HuH-7 (cell line): ENCODE measurements at places on chromosomes 3 and 15.

DNA sequence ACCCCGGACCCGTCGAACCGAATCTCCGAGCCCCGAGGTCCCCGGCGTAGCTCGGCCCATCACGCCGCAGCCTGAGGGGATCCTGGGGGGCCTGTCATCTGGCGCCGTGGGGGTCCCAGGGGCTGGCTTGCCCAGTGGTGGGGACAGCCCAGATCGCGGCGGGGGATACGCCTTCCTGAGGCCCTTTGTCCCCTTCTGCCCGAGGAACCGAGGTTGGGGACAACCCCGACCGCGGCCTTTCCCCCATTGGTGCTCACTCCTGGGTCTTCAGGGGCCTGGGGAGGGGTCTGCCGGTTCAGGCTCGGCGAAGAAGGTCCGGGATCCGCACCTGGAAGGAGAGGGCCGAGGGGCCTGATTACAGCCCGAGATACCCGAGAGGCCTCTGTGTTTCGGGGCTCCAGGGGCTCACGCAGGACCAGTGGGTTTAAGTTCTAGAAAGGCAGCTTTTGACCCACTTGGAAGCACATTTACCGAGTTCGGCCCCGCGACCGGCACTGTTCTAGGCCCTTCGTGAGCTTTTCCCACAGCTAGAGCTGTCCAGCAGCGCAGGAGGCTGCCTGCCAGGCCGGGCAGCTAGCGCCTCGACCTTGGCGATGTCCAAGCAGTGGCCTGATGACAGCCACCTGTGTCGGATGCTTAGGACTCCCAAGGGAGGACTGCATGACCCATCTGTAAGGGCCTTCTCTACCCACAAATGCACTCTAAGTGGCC lies 504 bp downstream of the ABHD2 start:
- DNase-seq, result no peak

- no peak for DNase-seq
These were observed 32.1 kb upstream of the PCSK6 start for GRCh38 chr15:101521591-101521990.

- no peak for DNase-seq
These were observed 263.2 kb downstream of the NLGN1 start for GRCh38 chr3:173660645-173661299.

DNA sequence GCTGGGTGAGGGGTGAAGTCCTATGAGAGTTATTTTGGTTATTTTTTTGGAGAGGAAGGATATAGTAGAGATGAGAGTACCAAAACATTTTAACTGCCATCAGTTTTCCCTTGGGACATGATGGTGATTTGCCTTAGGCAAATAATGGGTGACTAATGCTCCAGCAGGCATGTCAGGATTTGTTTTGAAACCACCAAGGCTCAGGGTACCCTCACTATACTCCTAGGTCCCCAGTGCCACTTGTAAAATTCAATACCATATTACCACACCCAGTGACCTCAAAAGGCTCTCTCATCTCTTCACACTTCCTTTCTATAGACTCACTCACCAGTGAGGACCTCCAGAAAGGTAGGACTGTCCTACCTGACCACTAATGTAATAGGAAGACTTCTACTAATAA lies 83.6 kb downstream of the WDR72 start:
- no peak for DNase-seq

DNA sequence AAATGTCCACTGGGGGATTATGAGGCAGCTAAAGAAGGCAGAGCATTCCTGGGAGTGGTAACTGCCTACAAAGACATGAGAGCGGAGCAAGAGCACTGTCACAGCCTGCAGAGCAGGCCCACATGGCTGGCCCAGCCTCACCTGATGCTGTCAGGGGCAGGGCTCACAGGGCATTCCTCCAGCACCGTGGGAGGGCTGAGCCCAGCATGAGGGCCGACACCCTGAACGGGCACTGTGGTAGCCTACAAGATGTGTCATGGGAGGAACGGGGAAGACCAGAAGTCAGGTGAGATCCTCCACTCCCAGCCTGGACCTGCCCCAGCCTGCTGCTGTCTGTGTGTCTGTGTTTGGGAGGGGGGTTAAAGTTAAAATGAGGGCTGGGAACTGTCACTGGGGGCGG lies 30.1 kb downstream of the CCDC12 start:
- DNase-seq, result no peak

- DNase-seq, result no peak
These were observed 28.0 kb downstream of the GLDN start for GRCh38 chr15:51369451-51369761.

DNA sequence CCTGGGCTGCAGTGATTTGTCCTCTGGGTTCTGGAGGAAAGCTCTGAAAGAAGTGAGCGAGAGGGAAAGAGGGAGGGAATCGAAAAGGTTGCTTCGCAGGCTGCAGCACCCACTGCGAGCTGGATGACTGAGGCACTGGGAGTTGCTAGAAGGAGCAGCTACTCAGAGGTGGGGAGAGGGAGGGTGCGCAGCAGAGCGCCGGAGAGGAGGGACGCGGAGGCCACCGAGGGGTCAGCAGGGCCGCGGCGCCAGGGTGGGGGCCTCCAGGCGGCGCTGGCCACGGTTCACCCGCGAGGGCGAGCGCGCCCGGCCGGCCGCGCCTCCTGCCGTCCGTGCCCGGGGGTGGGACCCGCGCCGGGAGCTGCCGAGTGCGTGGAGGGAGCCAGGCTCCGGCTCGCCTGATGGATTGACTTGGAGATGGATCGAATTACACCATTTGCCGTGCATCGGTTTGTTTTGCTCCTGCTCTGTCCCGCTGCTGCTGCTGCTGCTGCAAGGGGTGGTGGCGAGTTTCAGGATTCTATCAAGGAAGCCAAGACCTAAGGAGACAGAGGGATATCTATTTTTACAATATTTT lies at the start of gene SEMA6D:
Gene SEMA6D (plus strand): TSS at position 470 of the 577 bp plus-strand sequence. CDS start 42,294 bp downstream, outside the sequence.
- peak; percentile 81 for DNase-seq

DNA sequence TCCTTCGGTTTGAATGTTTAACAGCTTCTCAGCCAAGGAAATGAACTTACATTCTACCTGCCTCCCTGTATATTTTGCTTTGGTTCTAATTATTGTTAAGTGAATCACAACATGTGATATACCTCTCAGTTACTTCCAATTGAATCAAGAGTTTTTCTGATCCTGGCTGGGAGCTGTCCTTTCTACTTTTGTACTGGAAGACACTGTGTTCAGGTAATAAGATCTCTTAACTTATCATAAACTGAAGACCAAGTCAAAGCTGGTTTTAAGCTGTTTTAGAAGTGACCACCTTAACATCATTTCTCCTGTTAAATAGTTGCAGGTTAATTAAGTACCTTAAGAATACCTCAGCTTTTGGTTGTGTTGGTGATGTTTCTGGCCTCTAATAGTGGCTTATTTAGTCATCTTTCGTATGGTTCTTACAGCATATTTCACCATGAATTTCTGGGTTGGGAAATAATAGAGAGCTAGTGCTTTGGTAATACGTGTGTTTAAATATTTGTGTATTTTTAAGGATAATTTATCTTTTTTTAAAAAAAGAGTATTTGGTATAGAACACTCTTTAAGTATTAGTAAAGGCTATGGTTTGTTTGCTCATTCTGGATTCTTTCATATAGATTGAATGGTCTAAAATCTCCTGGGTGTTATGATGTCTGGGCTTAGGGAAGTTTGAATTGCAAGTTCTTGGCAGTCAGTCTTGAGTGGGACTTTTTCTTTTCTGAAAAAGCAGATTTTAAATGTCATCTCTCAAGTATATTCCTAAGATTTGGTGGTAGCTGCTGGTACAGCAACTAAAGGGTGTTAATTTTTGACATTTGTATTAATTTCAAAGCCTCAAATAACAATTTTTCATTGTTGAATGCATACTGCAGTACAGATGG lies 1.6 kb downstream of the RAB8B start:
- DNase-seq, result no peak

DNA sequence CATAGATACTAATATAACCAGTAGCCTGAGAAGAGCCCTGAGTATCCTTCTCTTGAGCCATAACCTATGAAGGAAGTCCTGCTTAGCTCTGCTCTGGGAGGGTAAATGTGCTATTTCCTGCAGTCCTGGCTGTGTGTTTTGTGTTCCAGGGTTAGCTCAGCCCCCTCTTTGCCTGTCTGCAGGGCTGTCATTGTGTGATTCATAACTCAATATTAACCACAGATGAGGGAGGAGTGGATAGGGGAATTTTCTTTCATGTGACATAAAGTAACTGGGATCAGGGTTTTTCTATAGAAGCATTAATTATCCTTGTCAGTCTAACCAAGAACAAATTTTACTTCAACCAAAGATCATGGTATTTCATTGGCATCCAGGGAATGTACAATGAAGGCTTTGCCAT lies 183.3 kb upstream of the ZBTB20 start:
- DNase-seq, result no peak

DNA sequence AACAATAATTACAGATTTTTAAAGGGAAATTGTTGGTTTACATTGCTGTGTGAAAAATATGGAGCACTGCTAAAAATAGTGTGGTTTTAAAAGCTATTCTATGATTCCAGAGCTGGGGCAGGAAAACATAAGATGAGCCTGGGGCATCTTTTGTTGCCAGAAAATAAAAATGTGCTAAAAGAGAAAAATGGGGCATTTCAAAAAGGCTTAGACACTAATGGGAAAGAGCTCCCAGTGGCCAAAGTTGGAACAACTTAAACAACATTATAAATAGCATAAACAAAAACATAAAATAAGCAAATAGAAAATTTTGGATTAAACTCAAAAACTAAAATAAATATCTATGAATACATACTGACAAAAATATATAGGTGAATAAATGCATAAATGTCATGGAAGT lies 478.9 kb downstream of the NLGN1 start:
- no peak for DNase-seq

GRCh38 chr3:126208182-126208581 lies 27.8 kb upstream of the ALDH1L1 start:
- no peak for DNase-seq

GRCh38 chr3:37793889-37794591 lies 67.6 kb upstream of the CTDSPL start:
- DNase-seq, result no peak

- DNase-seq, result no peak
These were observed 132.8 kb downstream of the KCNAB1 start for GRCh38 chr3:156253150-156253549.

GRCh38 chr3:16460273-16460672 lies 53.2 kb downstream of the RFTN1 start:
- DNase-seq, result no peak

DNA sequence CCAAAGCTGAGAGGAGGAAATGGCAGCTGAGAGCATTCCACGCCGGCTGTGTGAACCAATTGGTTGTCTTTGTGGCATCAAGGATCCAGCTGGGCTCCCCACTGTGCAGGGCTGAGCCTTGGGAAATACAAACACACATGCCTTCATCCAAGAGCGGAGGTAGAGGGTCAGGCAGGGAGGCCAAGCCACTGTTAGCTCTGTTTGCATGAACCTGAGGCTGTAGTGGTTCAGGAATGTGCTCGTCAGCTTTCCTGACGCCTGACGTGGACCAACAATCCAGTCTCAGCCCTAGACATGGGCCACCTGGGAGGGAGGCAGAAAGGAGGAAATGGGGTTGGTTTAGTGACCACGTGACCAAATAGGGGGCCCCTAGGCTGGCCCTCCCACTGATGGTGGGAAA lies 276.9 kb downstream of the TLE3 start:
- DNase-seq, result peak; percentile 52

DNA sequence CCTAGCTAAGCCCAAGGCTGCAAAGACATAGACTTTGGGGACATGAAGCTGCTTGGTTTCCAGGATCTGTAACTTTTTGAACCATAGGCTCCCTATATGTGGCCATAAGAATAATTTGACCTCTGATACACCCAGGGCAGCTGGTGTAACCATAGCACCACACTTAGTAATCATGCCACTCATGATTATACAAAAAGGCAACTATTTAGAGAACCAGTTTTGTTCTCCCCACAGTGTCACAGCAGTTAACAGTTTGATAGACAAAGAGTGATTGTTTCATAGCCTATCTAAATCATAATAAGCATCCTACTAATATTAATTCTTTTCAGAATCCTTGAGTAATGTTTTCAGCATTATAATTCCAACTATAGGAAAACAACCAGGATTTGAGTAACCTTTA lies 334.9 kb downstream of the NEK10 start:
- DNase-seq, result no peak

GRCh38 chr15:31131853-31132375 lies 30.4 kb upstream of the TRPM1 start:
- no peak for DNase-seq

GRCh38 chr3:160986069-160986468 lies 119.1 kb downstream of the B3GALNT1 start:
- no peak for DNase-seq

- no peak for DNase-seq
These were observed 6.5 kb upstream of the BCL2A1 start for GRCh38 chr15:79977431-79978054.

DNA sequence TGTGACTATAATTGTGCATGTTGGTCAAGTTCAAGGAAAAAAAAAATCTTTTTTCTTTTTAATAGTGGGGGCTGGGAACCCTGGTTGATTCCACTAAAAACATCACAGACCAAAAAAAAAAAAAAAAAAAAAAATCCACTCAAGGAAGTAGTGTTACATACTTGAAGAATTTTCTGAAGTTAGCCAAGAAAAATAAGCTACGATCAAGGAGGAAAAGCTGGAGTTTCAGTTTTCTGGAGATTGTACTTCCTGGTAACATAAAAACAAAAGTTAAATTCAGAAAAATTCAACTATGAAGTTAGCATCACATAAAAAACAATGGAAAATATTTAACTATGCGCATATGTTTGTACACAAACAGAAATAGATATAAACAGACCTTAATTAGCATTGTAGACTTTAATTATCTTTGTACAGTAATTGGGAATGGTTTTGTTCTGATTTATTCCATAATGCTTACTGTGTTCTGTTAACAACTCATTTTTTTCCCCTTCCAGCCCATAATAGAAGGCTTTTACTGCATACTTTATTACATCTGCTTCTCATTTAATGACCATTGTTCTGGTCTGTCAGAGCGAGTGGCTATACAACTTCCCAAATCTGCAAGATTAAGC lies 194.3 kb downstream of the RORA start:
- no peak for DNase-seq

DNA sequence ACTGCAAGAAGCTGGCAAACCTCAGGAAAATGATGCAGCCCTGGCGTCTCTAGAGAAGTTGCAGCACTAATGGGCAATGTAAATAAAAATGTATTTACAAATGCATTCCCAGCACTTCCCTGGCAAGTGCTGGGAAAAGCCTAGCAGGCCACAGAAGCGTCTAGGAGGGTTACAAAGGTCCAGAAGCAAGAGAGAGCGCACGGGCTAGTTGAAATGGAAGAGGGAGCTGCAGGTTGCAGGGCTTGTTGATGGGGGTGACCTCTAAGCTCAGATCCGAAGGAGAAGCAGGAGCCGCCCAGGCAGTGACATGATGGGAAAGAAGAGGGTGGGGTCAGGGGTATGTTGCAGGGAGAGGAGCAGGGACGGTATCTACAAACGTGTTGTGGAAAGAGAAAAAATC lies 2.7 kb upstream of the KNL1 start:
- no peak for DNase-seq

- DNase-seq, result no peak
These were observed 21.4 kb downstream of the FAH start for GRCh38 chr15:80174017-80174746.
